ENCODE measurements at places on chromosomes 2 and 18.
A peak's percentile ranks its signal among the peaks of the same experiment; 100 is the strongest.

DNA sequence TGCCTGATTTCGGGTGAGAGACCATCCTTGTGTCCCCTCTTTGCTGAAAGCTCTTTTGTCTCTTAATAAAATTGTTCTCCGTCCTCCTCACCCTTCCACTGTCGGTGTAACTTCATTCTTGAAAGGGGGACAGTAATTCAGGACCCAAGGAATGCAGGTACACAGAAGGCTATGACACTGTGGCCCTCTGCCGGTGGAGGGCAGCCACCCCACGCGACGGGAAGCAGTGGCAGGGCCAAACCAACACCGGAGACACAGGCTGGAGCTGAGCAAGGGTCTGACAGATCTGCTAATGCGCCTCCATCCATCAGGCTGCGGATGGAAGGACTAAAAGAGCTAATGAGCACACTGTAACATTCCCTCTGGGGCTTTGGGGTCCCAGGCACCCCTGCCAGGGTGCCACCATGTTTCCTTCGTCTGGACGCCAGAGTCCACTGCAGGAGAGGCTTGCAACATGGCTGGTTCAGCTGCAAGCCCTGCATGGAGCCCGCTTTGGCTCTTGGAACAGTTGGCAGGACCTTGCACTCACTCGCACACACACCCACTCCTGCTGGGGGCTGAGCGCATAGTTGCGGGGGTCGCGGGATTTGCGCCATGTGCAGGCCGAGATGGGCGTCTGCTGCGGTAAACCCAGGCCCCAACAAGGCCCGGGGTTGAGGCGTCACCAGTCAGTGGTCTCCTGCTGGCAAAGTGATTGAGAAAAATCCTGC is 544.1 kb upstream of the CDH7 start:
- no peak for DNase-seq

GRCh38 chr2:69067026-69067630 is 54.1 kb downstream of the ANTXR1 start:
- no peak for DNase-seq

DNA sequence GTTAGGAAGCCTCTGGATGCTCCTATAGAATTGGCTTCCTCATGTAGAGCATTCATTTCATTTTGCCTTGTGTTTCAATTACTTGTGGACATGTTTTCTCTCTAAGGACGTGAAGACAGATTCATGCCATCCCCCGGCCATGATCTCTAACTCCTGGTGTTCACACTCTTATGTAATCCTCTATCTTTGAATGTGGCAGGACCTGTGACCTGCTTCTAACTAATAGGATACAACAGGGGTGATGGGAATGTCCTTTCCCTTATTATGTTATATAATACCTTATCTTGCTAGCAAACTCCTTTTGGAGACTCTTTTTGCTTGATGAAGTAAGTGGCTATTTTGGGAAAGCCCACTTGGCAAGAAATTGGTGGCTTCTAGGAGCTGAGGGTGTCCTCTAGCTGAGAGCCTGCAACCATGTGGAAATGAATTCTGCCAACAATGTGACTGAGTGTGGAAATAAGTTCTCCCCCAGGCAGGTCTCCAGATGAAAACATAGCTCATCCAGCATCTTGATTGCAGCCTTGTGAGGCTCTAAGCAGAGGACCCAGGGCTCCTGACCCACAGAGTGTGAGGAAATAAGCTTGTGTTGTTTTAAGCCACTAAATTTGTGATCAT is 13.8 kb downstream of the DPYSL5 start:
- no peak for DNase-seq

- no peak for DNase-seq
Measured at GRCh38 chr2:220696280-220696669, 875.8 kb downstream of the EPHA4 start.

DNA sequence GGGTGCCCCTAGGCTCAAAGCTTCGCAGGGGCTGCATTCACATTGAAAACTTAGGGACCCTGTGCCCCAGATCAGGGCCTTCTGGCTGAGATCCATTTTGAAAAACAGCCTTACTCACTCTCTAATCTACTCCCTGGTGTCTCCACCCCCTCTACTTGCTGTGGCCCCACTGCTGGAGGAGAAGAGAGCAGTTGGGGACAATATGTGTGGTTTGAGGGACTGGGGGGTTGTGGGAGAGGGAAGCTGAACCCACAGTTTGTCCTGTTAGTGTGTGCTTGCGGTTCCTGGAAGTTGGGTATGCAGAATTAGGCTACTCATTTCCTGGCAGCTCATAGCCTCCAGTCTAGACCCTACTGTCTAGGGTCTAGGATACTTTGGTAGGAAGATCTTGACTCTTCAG is 211.4 kb downstream of the PRKCE start:
- no peak for DNase-seq

- DNase-seq = no peak
Measured at GRCh38 chr18:42977982-42978637, 137.4 kb downstream of the RIT2 start.

DNA sequence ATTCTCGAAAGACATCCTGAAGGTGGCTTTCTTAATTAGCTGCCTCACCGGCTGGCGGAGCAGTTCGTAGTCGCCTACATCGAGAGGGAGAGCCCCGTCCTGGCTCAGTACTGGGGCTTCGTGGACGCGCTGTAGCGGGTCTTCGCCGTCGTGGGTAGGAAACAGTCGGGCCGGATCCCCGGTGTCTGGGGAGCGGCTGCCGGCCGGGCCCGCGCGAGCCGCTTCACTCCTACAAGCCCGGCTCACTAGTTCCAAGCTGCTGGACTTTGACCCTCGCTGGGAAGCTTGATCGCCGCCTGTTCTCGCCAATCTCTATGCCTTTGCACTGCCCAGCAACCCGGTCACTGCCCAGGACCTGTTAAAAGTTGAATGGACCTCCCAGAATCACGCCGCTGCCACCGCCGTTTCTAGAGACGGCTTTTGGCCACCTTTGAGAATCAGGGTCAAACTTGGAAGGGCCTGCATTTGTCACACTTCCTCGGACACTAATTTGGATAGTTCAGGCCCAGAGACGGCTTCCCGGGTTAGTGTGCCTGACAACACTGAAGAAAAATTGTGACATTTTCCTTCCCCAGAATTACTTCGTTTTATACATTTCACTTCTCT is 41.4 kb upstream of the AKAIN1 start:
- DNase-seq = peak; percentile 3

GRCh38 chr2:48885841-48886240 is 130.3 kb upstream of the LHCGR start:
- DNase-seq = no peak

GRCh38 chr2:62536873-62537547 is 31.0 kb upstream of the TMEM17 start:
- no peak for DNase-seq

GRCh38 chr2:2805263-2805662 is 474.2 kb upstream of the MYT1L start:
- DNase-seq = no peak

DNA sequence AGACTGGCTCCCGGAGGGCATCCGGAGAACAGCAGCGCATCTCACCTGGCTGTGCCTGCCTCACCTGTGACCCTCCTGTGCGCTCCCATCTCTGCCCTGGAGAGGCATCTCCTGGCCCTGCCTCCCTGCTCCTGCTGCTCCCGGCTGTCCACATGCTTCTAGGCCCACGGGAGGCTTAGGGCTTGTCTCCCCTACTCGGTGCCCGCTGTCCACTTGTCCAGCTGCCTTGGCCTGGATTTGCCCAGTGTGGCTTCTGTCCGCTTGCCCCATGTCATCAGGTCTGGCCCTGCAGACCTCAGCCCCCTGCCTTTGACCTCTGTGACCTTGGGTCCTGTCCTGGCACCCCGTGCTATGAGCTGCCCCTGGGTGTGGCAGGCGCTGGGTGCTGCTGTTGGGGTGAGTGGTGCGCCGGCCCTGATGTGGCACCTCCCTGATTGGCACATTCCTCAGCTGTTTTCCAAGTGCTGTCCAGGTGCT is 4.5 kb downstream of the BOK start:
- no peak for DNase-seq

DNA sequence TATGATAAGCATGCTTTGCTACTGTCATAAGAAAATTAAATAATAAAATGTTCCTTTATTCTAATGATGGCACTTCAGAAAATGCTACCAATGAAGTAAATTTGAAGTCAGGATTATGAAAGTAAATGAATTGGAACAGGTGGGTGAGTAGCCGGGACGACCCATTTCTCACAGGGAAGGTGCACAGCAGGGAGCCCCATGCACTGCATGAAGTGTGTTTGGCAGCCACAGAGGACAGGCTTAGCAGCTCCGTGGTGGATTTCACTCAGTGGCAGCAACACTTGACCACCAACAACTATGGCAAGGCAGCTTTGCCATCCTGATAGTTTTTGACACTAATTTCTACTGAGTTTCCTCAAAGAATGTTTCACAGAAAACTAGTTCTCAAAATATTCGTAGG is 146.3 kb downstream of the ATL2 start:
- DNase-seq = no peak

DNA sequence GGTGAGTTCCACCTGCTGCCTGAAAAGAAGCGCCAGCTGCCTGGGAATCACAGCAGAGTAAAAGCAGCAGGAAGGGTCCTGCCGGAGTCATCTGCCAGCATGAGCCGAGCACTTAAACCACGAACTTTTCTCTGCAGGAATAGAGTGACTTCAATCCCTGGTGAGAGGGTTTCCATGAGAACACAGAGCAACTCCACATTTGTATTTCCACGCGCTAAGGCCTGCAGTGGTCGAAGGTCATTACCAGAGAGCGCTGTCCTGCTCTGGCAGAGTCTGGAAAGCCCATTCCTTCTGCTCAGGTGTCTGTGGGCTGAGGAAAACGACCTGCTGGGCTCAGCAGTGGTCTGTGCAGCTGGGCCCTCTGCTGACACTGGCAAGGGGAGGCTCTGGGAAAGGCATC is 6.7 kb downstream of the PASK start:
- DNase-seq = no peak

GRCh38 chr18:7390731-7391492 is 160.0 kb downstream of the LRRC30 start:
- DNase-seq = no peak

GRCh38 chr2:228401065-228401912 is 219.8 kb upstream of the SPHKAP start:
- peak; percentile 31 for DNase-seq

DNA sequence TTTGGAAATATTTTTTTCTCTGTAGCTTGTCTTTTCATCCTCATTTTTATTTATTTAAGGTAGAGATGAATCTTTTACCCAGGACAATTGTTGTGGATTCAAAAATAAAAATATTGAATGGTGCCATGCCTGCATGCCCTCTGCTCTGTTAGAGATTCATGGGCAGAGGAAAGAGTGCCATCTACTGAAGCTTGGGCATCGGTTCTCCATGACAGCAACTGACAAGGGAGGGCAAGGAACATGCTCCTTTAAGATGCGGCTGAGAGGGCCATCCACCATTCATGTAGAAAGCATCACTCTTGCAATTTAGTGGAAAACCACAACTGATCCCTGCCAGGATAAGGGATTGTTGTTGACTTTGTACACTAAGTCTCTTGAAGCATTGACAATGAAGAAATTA is 79.9 kb downstream of the PARD3B start:
- peak; percentile 20 for DNase-seq

DNA sequence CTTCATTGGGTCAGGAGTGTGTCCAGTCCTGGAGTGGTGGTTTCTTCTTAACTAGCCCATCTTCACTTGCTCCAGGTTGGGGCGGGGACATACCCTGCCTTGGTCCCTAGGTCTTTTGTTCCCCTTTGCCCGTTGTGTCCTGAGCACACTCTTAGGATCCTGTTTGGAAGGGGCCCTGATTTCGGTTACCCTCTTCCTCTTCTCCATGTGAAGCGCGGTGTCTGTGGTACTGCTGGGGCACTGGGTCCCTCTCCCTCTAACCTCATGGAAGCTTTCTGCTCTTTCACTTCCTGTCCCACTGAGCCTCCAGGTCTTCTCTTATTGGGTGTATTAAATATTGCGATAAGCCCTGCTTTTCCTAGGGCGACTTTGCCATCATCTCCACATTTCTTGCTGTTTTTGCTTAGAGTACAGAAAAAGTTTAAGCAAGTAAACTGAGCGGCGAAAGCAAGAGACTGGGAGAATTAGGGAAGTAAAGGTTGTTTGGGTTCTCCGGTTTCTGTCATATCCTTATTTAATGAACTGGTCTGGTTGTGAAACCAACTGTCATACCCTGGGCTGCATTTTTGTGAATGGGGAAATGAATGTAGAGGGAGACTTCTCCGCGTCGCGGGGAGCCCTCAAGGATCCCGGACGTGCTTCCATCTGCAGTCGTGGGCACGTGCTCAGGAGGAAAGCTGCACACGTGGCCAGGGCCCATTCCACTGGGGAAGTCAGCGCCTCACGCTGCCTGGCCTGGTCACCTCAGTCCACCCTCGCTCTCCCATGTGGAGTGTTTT is 73.8 kb upstream of the B3GNT7 start:
- no peak for DNase-seq

GRCh38 chr2:64952511-64953482 is 36.4 kb upstream of the SLC1A4 start:
- DNase-seq = peak; percentile 70

DNA sequence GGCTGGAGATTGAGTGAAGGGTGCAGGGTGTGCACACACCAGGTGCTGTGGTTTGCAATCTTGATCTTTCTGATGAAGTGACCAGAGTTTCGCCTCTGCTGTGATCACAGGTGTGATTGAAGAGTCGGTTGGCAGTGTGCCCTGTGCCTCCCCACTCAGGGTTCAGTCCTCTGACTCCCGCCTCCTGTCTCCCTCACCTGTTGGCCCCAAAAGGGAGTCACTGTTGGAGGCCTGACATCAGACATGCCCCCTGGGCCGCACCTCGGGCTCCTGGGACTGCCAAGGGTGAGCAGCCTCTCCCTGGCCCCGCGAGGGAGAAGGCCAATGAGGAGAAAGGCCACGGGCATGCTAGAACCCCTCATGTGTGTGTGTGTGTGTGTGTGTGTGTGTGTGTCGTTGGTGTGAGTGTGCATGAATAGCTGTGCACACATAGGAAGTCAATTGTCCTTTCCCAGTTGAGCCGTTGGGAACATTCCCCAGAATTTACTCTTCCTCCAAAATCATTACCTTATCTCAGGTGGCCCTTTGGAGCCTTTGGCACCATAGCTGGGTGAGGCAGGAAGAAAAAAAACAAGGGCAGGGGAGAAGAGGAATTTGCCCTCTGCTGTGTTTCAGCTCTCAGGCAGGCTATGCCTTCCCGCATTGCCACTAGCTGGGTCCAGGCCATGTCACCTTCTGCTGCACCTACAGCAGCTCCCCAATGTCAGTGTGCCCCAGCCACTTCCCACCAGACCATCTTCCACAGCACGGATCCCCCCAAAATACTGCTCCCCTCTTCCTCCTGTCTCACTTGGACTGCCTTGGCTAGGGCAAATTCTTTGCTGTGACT is 78.1 kb upstream of the LAPTM4A start:
- no peak for DNase-seq

DNA sequence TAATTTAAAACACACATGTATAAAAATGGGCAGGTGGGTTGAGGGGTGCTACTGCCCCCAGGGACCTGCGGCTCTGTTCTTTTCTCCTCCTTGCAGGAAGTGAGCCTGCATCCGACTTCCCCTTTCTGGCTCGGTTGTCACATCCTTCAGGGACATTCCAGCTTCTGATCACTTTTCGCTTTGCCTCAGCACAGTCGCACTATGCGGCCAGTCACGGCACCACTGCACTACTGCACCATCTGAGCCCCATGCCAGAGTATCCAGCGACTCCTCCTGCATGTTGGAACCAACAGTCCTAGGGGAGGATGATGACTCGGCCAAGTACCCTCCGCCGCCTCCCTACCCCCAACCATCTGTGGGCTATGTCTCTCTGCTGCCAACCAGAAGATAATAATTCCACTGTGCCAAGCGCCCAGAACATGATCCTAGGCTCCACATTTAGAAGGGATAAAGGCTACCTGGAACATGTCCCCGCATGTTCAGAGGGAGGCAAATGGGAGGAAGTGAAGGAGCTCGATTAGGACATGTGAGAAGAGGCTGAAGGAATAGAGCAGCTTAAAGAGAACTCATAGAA is 17.6 kb downstream of the CDC42EP3 start:
- peak; percentile 89 for DNase-seq

Measured in MCF 10A (cell line).